DMS53 (cell line): ENCODE measurements at places on chromosomes 11 and 22.

- no peak for DNase-seq
These were observed 93.5 kb upstream of the ARHGAP20 start for GRCh38 chr11:110805756-110806155.

DNA sequence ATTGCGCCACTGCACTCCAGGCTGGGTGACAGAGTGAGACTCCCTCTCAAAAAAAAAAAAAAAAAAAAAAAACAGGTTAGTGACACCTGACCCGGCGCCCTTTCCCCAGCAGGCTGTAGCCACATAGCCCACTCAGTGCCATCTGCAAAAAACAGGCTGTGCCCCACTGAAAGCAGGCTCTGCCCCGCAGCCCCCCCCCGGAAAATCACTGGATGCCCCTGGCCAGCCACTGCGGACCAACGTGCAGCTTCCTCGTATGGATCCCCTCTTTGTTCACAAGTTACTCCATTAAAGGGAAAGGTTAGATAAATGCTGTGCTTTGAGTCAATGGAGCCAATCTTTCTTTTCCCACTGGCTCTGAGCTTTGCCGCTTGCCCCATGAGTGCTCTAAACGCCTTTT lies 660.3 kb downstream of the TBC1D22A start:
- no peak for DNase-seq

GRCh38 chr11:57150454-57150917 lies 31.3 kb upstream of the LRRC55 start:
- DNase-seq, result no peak

DNA sequence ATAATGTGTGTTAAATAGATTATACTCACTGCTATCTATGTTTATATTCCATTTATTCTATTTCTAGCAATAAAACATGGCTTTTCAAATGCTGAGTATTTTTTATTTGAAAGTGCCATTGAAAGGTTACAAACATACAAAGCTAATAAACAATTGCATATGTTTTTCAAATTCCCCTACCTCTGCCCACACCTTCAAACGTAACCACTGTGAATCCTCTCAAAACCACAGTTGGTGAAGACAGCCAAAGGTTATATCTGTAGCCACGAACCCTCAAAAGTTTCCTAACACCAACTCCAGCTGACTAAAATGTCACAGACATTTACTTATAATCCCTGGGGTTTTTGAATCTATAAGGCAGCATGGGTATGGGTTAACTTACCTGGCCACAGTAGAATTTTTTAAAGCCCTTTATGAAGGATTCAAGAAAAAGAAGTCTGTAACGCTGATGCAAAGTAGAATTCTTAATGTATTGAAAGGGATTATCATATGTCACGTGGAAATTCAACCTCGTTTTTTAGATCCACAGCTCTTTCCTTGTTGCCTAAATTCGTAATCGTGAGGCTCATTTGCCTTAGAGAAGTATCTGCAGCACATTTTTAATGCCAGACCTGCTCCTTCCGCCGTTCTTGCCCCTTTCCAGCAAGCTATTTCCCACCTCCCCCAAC lies 122.5 kb upstream of the ZC3H12C start:
- no peak for DNase-seq

GRCh38 chr22:25663654-25664053 lies 78.3 kb upstream of the MYO18B start:
- DNase-seq, result peak; percentile 0
